K562 (cell line): ENCODE measurements at places on chromosomes 2 and 18. TPM values are rescaled to one million over a fixed set of nuclear protein-coding genes. Genes with fewer than 3 reads are reported as not detected.

The CD207 gene
- not detected in 2 replicates for polyA plus RNA-seq

The MROH2A gene
- polyA plus RNA-seq: 0.03 TPM in 1 of 2 replicates, not detected in the other

The CFAP210 gene
- polyA plus RNA-seq: 1.7 and 1.8 TPM in 2 replicates

DNA sequence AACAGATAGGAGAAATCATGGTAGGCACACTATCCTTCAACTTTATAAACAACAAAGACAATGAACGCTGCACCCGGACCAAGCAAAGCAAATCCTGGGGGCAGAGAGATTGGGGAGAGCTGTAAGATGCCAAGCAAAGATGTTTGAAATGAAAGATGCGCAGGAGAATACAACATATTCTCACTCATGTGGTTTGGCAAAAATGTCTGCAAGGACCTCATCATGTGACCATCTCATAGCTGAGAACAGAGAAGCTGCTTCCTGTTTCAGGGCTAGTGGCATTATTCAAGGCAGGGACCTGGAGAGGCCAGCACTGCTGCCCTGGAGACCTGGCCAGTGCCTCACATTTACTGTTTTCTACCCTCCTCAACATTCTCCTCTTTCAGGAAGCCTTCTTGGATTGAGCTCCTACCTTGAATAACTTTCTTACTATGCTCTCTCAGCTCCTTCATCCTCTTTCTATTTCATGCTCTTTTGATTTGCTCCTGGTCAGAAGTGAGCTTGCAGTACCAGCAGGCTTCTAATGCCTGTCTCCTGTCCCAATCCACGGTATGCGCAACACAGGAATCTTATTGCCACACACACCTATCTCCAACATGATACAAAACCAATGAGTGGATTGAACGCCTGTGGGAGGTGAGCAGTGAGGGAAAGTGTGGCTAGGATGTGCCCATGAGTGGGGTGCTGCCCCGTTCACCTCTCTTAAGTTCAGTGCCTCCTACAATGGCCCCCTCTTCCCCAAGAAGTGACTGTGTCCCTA, 133.0 kb downstream of the CELF4 start:
- no peak for DNase-seq

GRCh38 chr2:636641-637405, 40.4 kb downstream of the TMEM18 start:
- peak; percentile 56 for DNase-seq

DNA sequence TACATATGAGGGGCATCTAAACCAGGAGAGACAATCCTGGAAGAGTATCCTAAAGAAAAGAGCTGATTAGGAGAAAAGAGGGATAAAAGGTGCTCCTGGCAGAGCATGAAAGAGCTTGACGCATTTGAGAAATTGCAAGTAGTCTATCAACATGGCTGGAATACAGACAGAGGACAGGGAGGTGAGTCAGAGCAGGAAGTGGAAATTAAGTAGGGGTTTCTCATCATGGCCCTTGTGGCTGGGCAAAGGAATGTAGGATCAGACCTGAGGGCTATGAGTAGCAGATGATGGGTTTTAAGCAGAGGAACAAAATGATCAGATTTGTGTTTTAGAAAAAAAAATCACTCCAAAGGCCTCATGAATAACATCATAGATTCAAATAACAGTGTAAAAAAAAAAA, 49.2 kb upstream of the UGP2 start:
- no peak for DNase-seq

DNA sequence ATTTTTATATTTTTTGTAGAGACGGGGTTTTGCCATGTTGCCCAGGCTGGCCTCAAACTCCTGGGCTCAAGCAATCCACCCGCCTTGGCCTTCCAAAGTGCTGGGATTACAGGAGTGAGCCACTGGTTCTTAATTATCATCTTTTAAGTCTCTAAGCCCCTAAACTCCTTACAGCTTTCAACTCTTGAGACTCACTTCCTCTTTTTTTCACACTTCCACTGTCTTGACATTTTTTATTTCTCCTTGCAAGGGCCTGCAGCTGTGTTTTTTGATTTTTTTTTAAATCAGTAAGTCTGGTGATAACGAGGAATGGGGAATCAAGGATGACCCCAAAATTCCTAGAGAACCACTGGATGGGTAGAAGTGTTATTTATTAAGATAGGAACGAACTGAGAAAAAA, 8.6 kb upstream of the ABCB11 start:
- no peak for DNase-seq

DNA sequence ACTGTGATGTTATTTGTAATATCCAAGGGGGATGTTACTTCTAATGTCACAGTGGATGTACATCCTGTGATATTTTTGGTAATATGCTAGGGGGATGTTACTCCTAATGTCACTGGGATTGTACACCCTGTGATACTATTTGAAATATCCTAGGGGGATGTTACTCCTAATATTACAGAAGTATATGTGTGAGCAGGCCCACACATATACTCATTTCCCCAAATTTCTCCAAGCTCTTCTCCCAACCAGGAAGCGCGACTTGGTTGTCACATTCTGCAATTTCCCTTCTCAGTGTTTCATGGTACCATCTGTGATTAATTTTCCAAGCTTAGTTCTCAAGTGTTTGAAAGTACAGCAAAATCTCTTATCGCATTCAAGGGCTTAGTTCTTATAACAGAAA, 29.5 kb upstream of the CHN1 start:
- DNase-seq: no peak

DNA sequence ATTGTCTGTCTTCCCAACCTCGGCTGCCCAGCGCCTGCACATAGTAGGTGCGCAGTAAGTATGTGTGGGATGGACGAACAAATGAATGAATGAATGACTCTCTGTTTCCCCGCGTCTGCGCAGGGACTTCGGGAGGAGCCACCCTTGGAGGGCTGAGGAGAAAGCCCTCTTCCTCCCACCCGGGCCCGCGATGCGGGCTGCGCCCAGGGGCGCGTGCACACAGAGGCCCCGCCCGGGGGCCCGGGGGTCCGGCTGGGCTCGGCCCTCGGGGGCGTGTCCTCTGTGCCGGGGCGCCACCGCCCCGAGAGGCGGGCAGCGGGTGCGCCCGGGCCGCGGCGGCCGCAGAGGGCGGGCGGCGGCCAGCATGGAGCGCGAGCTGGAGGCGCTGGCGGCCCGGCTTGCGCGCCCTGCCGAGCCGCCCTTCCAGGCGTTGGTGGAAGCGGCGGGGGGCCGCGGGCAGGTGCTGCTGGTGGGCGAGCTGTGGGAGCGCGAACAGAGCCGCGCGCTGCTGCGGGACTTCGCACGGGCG, at the start of gene C2orf72:
C2orf72 (plus strand) TSS at position 322 of the 529 bp plus-strand sequence; CDS start at position 365, 43 bp downstream.
- peak; percentile 63 for DNase-seq
